ENCODE measurements at places on chromosomes 4 and X. TPM values are rescaled to one million over a fixed set of nuclear protein-coding genes. Genes with fewer than 3 reads are reported as not detected.

DNA sequence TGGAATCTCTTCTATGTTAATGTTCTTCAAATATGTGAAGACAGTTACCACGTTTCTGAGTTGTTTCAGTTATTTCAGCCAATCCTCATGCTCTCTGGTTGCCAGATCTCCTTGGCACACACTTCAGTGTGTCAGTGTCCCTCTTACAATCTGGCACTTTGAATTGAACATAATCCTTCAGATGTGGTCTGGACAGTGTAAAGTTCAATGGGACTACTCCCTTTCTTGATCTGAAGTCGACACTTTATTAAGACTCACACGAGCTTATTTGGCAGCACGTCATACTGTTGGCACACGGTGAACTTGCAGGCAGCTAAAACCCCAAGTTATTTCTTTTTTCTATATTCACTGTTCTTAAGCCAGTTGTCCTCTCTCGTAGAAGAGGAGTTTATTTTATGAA lies 28.2 kb downstream of the ARSJ start:
- DNase-seq, result no peak

DNA sequence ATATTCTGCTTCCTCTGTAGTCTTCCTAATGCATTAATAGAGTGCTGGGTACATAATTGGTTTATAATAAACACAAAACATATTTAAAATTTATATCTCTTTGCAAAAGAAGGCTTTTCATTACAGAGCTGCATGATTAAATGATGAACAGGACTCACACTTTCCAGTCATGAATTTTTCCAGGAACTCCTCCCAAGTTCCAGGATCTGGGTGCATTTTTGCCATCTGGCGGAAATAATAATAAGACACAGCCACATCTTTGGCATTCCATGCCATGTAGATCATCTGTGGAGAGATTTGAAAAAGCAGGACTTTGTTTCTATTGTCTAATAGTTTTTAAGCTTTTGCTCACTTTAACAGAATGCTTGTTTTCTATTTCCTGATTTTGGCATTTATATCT lies 40.2 kb upstream of the SULT1B1 start:
- DNase-seq, result no peak

GRCh38 chr4:174209341-174209740 lies 74.1 kb downstream of the FBXO8 start:
- no peak for DNase-seq

NDP gene
- not detected for total RNA-seq

TMPRSS11B gene
- total RNA-seq, result not detected

GRCh38 chrX:19543020-19543715 lies 27.9 kb upstream of the MAP3K15 start:
- no peak for DNase-seq

DNA sequence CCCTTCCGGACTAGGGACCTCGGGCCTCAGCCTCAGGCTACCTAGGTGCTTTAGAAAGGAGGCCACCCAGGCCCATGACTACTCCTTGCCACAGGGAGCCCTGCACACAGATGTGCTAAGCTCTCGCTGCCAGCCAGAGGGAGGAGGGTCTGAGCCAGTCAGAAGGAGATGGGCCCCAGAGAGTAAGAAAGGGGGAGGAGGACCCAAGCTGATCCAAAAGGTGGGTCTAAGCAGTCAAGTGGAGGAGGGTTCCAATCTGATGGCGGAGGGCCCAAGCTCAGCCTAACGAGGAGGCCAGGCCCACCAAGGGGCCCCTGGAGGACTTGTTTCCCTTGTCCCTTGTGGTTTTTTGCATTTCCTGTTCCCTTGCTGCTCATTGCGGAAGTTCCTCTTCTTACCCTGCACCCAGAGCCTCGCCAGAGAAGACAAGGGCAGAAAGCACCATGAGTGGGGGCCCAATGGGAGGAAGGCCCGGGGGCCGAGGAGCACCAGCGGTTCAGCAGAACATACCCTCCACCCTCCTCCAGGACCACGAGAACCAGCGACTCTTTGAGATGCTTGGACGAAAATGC lies at the start of gene WAS:
Gene WAS, plus strand, starts transcription at position 389 of the 572 bp plus-strand sequence. Its CDS starts 55 bp downstream, at position 444.
- no peak for DNase-seq

DNA sequence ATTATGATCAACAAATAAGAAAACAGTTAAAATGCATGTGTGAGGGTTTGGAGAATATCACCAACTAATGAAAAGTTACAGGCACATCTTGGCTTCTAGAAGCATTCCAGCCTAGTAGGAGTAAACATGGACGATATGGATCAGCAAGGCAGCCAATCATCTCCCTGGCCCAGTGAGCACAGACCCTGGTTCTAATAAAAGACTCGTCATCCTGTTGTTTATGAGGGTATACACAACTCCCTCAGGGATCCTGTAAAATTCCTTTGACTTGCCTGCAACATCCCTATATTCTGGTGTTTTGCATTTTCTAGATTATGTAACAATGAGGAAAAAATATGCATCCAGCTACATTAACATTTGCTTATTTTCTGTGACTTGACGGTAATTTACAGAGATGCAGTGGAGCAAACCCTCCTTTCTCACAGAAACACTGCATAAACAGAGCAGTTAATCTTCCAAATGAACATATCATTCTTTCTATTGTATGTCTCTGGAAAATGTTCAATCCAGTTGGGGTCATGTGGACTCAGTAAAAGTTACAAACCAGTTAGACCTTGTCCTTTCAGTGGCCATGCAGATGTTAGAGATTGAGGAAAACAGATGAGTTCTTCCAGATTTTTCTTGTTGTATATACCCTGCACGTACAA lies 88.9 kb upstream of the NDP start:
- no peak for DNase-seq
